ENCODE measurements at places on chromosomes 12 and 14.

DNA sequence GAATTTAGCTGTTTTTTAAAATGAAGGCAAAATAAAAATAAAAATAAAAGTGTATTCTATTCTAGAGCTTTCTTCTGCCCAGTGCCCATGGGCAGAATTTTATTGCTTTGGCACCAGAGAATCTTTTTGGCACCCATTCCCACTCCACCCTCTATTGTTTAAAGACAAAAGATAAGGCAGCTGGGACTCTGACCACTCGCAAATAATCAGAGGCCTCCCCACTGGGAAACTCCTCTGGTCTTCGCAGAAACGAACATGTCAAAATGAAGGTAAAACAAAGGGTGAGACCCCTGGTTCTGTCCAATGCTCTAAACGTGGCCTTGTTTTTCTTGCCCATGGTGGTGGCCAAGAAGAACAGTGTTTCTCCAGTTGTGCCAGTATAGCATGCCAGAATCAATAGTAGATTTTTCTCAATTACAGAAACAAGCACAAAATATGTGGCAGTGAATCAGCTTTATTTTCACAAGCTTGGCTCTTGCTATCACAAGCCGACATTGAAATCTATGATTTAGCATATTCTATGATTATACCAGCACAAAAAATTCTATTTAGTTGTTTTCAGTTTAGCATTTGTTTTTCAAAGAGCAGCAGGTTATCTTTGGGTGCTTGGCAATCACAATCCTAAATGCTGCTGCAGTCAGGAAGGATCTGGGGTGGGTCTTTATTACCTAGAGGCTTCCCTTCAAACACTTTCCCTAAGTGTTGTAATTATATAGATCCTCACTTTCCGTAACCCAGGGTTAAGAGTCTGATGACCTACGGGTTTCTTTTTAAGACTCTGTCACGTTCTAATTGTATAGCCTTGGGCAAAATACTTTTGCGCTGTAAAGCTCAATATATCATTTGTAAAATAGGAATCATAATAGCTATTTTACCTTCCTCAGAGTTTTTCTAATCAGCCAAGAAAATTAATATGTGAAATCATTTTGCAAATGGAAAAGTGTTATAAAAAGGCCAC, 50.5 kb downstream of the KITLG start:
- no peak for DNase-seq

DNA sequence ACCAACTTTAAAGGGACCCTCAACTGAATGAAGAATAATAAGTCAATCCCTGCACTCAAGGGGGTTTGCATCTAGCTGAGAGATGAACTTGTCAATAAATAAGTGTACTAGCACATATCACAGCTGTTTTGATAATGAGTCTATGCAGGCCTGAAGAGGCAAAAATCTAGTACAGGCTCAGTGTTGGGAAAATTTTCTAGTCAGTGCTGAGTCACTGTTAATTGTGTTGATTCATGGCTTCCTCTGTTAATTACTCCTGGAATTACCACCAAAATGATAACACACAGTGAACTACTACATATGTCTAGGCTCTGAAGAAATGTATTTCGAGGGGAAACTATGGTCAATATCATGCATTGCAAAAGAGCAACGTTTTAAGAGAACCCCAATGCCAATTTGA, 18.9 kb downstream of the SNRPF start:
- DNase-seq: no peak

GRCh38 chr12:104566244-104566993, 109.7 kb downstream of the CHST11 start:
- no peak for DNase-seq

DNA sequence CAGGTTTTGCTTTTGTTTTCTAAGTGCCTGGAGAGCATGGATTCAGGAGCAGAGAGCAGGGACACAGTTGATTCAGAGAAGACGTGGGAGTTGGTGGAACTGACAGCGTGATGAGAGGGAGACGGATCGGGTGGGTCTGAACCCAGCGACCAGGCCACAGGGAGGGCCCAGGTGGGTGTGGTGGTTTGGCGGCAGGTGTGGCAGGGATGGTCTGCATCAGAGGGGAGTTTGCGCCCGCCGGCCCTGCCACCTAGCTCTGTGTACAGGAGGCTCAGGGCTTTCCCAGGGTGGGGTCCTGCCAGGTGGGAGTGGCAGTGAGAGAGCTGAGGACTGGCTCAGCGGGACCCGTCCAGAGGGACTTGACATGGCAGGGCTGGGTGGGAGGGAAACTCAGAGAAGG, 33.3 kb upstream of the DIO3 start:
- DNase-seq: no peak

DNA sequence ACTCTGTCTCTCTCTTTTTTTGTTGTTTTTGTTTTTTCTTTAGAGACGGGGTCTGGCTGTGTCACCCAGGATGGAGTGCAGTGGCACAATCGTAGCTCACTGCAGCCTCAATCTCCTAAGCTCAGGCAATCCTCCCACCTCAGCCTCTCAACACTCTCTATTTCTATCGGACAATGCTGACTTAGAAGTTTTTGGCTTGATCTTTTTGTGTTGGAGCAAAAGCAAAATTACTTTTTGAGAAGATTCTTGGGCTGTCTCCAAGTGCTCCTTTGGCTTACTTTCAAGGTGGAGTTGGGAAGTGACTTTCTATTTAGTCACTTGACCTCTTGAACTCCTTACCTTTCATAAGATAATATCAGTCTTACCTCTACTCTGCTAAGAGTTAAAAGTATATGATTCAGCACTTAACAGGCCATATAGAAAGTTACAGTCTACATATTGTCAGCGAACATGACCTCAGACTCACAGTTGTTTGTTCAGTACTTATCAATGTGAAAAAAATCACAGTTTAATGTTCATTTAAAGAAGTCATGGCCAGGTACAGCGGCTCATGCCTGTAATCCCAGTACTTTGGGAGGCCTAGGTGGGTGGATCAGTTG, 15.4 kb upstream of the MIA2 start:
- no peak for DNase-seq

DNA sequence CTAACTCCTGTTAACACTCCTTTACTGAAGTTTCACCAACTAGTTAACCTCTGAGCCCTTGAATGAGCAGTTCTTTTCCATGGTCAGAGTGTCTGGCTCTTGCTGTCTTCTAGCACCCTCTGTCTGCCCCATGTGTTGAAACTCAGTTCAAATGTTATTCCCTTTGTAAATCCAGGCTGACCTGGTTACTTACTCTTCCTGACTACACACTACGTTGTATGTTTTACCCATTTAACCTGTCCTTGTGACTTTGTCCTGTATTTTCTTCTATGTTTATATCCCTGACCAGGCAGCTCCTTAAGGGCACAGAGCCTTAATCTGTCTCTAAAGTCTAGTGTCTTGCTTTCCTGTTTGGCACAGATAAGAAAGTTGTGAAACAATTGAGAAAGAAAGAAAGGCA, 389.0 kb upstream of the RPL10L start:
- no peak for DNase-seq

- DNase-seq: no peak
Measured at GRCh38 chr12:19694627-19695026, 255.3 kb downstream of the AEBP2 start.

DNA sequence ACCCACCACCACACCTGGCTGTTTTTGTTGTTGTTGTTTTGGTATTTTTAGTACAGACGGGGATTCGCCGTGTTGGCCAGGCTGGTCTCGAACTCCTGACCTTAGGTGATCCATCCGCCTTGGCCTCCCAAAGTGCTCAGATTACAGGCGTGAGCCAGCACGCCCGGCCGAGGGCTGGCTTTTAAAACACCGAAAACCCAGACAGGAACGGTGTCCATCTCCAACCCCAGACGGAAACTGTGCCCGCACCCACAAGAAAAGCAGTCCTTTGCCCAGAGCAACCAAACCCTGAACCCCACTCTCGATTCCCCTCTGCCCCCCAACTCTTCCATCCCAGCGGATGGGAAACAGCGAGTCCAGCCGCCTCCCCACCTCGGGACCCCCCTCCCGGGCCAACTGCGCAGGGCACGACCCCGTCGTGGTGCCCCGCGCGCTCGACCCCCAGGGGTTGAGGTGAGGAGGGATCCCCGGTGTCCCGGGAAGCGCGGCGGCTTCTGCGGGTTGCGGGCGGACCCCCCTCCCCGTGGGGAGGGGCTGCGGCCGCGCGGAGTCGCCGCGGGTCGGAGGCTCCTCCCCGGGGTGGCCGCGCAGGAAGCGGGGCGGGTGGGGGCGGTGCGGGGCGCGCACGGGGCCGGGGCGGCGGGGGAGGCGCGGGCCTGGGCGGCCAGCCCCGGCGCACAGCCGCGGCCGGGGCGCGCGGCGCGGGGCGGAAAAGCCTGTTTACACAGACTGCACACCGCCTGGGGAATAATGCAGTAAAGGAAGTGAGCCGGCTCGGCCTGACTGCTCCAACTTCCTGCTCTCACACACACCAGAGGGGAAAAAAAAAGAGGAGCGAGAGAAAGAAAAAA, at the start of gene ELK3:
Gene ELK3 (plus strand): TSS at position 651 of the 851 bp plus-strand sequence.
- DNase-seq: peak; percentile 74

DNA sequence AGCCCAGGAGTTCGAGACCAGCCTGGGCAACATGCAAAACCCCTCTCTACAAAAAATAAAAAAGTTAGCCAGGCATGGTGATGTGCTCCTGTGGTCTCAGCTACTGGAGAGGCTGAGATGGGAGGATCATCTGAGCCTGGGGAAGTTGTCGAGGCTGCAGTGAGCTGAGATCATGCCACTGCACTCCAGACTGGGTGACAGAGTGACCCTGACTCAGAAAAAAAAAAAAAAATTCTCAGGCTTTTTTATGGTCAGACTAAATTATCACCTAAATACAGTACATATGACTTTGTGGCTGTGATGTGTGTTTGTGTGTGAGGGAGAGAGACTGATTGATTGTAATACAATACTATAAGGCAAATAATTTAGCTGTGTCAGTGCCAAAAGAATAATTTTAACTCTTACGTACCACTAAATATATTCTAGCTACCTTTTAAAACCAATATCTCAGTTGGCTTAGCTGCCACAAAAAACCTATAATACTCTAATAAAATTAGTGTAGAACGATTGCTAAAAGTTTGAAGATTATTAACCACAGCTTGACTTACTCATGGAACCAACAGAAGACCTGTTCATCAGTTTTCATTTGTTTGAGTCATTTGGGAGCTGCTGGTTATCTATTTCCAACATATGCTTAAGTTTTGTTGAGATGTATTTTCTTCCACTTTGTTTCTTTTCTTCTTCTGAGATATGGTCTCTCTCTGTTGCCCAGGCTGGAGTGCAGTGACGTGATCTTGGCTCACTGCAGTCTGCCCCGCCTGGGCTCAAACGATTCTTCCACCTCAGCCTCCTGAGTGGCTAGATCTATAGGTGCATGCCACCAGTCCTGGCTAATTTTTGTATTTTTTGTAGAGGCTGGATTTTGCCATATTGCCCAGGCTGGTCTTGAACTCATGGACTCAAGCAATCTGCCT, 58.0 kb downstream of the DIP2B start:
- no peak for DNase-seq

- no peak for DNase-seq
Measured at GRCh38 chr12:84785951-84786350, 126.6 kb downstream of the SLC6A15 start.

DNA sequence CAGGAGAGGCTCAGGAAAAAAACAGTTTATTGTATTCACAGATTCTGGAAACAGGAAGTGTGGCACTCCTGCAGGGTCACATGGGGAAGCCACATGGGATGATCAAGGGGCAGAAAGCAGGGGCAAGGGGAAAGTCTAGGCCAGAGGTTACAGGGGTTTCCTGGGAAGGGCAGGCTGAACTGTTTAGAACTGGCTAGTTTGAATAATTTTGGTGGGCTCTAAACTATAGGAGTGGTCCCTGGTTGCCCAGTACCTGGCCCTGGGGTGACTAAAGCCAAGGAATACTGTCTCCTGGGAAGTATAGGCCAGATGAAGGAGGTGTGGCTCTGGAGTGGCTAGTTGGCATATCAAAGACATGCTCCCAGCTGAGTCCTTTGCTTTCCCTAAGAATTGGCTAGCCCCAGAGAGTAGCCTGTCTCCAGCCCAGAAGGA, 169.2 kb downstream of the SLC41A2 start:
- DNase-seq: no peak

DNA sequence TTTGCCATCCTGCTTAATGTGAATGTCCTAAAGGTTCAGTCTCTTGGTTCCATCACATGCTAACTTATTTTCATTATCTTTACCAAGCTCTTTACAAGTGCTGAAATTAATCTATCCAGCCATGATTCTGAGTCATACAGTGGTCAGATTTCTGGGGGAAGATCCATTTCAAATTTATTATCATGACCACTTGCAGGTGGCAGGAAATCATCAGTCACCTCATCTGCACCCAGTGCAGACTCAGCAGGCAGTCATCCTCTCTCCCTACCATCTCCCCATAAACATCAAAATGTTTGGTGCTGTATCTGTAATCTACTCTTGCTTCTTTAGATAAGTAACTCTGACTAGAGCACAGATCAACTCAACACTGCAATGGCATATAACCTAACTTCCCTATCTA, 23.5 kb downstream of the ATG14 start:
- DNase-seq: no peak

DNA sequence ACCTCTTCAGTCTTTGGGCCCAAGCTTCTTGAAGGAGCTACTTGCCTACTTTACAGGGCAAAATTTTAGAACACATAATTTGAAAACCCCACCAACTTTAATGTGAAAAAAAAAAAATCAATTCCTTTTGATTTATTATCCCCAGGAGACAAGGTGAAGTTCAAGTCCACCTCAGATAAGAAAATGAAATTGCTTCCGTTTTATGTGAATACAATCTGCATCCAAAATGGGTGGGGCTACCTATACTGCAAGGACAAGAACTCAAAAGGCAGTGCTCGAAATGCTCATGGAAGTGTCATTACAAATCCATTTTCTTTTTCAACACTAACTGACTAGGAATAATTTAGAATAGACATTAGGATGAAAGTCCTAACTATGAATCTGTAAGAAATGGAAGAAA, 45.7 kb downstream of the SSPN start:
- DNase-seq: no peak

DNA sequence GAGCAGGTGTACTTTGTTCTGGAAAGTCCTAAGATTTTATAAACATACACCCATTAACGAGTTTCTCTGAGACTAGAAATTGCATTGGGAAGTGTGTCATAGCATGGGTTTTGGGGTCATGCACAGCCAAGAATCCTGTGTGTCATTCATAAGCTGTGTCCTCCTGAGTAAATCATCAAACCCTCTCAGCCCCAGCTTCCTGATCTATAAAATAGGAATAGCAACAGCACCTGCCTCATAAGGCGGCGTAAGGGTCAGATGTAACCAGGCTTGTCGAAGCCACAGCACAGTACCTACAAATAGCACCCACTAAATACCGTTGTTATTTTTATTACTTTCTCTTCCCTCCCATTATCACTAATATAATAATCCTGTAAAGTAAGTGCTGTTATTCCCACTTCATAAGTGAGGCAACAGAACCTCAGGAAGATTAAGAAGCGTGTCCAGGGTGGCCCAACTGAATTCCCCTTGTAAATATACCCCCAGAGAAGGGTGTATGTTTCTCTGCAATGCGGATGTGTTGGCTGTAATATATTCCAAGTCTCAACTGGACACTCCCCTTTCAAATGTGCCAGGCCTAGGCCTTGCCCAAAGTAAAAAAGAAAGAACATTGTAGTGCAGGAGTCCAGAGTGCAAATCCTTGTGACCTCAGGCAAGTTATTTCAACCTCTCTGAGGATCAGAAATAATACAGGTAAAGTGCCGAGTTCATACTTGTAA, 188.3 kb upstream of the BCL2L14 start:
- no peak for DNase-seq

GRCh38 chr14:64244279-64244678, 49.9 kb downstream of the ESR2 start:
- DNase-seq: no peak

GRCh38 chr14:32934073-32934880, 4.4 kb upstream of the NPAS3 start:
- peak; percentile 29 for DNase-seq

GRCh38 chr14:59343585-59343984, 121.6 kb downstream of the GPR135 start:
- DNase-seq: no peak
